ENCODE measurements at places on chromosomes 4 and X.
A peak's percentile ranks its signal among the peaks of the same experiment; 100 is the strongest.

GRCh38 chr4:5734853-5735252 is 23.9 kb downstream of the EVC start:
- DNase-seq = no peak

DNA sequence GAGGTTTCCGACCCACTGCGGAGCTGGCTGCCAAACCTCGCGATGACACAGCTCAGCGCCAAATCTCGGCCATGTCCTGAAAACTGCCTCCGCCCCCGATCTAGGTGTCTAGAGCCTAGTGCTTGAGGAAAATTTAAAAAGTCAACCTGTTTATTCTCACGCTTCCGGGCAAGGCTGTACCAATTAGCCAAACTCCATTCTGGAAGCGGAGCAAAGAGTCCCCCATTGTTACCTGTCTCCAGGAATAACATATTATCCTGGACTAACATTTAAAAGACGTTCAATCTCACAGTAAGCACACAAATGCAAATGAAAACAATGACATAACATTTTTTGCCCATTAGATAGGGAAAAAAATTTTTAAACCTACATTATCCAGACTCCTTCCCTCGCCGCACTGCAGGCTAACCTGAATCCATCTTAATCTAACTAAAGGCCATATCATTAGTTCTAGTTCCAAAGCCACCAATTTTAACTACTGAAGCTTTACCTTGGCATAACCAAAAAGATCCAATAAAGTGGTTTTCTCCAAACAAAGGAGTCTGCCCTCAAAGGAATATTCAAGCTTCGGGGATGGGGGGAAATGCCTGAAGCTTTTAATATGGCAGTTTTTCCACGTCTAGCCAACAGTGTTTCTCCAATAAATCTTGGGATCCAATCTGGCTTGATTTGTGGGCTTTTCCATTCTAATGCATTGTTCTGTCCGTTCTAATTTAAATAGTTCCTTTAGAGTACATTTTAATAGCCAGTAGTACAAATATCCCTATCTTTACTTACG is 1.9 kb downstream of the HUWE1 start:
- DNase-seq = no peak

DNA sequence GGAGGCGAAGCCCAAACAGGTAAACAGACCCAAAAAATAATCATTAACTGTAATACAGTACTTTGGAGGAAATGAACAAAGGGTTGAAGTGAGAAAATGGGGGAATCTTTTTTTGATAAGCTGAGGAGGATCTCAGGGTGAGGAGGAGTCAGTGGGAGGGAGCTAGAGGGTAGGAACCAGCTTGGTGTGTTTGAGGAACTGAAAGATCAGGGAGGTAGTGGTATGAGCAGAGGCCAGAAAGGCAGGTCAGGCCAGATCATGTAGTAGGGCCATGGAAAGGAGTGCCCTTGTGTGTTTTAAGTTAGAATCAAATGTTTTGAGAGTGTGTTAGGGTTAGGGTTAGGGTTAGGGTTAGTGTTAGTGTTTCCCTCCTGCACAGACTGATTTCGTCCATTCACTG is 48.8 kb downstream of the PPP2R2C start:
- no peak for DNase-seq

DNA sequence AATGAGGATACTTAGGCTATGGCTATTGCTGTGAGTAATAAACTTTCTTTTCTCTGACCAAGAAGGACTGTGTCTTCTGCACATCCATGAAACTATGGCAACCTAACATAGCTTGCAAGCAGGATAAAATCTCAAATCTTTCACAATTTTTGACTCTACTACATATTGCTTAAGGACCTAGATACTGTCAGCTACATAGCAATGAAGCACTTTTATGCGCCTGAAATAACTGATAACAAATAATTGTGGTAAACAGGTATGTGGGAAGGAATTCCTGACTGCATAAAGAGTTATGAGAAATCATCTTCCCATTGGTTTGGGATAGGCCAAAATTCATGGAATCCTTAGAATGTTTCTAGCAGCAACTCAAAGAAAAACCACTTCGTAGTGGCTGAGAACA is 41.2 kb upstream of the PDGFC start:
- DNase-seq = peak; percentile 82

- no peak for DNase-seq
Measured at GRCh38 chr4:115287426-115287825, 174.0 kb upstream of the NDST4 start.

- DNase-seq = no peak
Measured at GRCh38 chr4:70600305-70600704, 8.2 kb downstream of the AMBN start.

GRCh38 chr4:5340991-5341451 is 289.7 kb downstream of the STK32B start:
- no peak for DNase-seq

- peak; percentile 66 for DNase-seq
Measured at GRCh38 chr4:15376594-15376993, 51.2 kb upstream of the C1QTNF7 start.

DNA sequence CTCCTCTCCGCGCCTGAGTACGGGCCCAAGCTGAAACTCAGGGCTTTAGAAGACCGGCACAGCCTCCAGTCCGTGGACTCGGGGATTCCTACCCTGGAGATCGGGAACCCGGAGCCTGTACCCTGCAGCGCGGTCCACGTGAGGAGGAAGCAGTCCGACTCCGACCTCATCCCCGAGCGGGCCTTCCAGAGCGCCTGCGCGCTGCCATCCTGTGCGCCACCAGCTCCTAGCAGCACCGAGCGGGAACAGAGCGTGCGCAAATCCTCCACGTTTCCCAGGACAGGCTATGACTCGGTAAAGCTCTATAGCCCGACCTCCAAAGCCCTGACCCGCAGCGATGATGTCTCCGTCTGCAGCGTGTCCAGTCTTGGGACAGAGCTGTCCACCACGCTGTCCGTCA is 13.9 kb downstream of the TBC1D14 start:
- DNase-seq = no peak

GRCh38 chr4:141513866-141514265 is 122.5 kb upstream of the IL15 start:
- DNase-seq = peak; percentile 17

DNA sequence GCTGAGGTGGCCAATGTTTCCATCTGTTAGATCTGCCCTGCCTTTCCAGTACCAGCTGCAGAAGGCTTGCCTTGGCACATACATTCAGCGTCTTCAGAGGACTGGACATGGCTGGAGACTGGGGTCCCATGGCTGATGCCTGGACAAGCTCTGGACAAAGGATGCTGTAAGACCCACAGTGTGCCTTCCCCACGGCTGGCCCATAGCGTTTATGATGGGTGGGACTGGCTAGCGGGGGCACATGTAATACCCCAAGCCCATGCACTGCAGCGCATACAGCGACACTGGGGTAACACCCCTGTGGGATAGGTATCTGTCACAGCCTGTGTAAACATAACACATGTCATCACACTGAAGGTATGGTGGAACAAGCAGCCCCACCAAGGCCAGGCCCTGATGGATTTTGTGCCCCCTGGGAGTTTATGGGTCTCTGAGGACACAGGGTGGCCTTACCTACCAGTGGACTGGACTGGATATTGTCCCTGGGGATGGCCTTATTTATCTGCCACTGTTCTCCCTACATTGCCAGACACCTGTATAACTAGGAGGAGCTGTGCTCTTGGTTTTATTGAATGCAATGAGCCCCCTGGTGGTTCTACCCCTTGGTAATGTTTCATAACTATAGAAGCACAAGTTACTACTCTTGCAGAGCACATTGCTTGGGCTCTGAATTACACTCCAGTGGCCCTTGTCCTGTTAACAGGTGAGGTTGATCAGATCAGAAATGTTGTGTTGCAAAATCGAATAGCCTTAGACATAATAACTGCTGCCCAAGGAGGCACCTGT is 34.3 kb upstream of the TACR3 start:
- no peak for DNase-seq

- no peak for DNase-seq
Measured at GRCh38 chr4:183030823-183031222, 68.2 kb upstream of the WWC2 start.

GRCh38 chr4:185293202-185293601 is 83.8 kb downstream of the SNX25 start:
- DNase-seq = no peak

DNA sequence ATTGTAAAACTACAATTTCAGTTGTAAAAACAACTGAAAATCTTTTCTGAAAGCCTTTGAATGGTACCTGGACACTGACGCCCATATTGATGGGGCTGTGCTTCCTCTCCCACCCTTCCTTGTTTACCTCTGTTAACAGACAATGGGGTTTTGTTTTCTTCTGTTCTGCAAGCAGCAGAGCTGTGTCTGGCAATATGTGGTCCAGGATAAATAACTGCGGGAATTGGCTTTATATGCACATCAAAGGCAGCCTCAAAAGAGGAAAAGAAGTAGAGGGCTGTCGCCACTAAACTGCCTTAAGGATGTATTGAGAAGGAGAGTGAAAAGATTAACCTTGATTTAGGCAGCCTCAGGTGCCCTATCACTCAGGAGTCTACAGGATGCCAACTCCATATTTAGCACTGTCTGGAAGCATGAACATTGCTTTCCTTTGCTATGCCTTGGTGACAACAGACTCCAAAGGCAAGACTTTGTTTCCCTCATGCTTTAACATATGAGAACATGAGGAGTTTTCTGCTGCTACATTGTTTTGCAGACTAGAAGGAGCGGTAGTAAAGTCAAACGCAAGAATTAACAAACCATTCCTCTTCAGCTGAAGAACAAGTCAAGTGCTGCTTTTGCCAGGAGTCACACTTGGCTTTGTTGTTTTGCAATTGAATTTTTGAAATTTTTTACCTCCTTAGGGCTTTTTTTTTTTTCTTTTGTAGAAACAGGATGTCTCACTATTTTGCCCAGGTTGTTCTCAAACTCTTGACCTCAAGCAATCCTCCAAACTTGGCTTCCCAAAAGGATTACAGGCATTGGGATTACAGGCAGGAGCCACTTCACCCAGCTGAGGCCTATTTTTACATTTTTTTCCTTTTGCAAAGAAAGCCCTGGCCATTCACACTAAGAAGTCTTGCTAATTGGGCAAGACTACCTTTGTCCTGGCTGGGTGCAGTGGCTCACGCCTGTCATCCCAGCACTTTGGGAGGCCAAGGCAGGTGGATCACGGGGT is 3.0 kb downstream of the IL21 start:
- peak; percentile 41 for DNase-seq

- DNase-seq = peak; percentile 61
Measured at GRCh38 chr4:89204624-89205023, 93.3 kb downstream of the TIGD2 start.

- DNase-seq = peak; percentile 4
Measured at GRCh38 chr4:169899295-169899694, 126.9 kb downstream of the MFAP3L start.

GRCh38 chr4:113784497-113785250 is 23.1 kb upstream of the CAMK2D start:
- peak; percentile 98 for DNase-seq

DNA sequence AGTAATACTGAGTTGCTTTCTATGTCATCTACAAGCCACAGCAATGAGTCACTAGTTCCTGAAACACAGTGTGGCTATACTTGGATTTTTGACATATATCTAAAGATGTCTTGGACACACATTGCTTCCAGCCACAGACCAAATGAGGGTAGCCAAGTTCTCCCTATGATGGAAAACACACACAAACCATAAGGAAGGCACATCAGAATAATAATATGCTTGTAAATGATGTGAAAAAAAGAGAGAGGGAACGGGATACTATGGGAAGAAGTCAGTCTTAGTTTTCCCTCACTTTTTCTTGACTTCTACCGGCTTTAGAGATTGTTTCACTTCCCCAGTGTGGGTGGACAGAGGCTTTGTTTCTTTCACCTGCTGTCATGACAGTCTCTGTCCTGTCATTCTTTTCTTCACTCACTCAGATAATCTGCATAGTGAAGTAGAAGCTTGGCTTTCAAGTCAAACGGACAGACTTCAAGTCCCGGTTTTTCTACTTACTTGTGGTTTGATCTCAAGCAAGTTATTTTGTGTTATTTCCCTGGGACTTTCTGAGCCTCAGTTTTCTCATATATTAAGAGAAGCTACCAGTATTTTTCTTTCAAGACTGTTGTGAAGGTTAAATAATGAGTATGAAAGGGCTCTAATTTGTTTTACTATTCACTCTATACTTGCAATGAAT is 34.7 kb downstream of the P2RY10 start:
- DNase-seq = peak; percentile 4

DNA sequence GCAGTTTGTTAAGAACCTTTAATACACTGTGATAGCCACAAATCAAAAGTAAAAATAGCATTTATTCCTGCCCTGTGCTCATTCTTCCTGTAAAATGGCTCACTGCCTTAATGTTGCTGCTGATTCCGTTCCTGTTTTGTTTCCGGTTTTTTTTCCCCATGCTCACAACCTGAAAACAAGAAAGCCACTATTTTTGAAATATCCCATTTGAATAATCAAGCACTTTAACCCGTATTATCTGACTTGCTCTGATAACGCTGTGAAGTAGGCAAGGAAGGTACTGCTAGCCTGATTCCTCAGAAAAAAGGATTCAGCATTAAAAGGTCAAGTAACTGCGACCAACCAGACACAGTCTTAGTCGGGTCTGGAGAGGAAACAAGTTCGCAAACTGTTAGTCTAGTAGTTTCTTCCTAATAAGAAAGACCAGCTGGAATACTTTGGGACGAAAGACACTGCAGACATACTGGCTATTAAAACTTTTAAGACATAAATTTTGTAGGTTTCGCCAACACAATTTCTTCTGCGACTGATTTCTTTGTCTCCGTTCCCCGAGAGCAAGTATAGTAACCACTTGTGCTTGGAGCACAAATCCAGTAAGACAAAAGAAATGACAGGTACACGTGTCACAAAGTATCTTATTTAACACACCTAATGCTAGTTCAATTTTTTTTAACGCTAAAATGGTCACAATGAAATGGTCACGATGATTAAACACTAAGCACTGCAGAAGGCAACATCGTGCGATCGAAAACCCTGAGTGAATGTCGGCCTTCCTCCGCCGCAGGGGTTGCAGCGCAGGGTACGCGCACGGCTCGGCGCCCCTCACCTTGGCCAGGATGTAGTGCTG is 802 bp downstream of the COX18 start:
- DNase-seq = peak; percentile 46

DNA sequence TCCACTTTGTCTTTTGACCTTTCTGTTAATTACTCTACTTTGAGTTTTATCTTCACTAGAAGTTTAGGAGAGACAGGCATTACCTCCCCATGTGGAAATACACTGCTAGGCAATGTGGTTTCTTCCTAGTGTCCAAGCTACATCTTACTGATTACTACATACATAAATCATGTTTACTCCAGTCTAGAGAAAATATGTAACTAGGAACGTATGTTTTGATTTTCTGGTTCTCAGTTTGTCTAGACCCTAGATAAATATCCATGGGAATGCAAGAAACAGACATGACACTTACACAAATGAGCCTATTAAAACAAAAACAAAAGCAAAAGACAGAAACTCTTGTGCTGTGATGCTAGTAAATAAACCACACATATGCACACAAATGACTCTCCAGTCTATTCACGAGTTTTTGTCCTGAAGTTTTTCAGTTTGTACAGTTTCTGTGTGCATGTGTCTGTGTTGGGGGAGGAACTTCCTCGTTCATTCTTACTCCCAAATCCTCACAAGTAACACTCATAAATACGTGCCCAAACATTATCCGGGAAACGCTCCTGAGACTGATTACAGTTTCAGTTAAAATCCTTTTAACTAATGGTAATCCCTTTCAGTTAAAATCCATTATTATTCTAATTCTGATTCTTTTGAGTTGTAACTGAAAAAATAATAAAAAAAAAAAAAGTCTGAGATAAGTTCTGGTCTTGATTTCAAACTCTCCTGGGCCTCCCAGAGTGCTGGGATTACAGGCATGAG is 283.5 kb upstream of the FTHL17 start:
- DNase-seq = no peak
